Endothelial cell (in vitro differentiated cells): ENCODE measurements at places on chromosomes 12 and 14. TPM values are rescaled to one million over a fixed set of nuclear protein-coding genes. Genes with fewer than 3 reads are reported as not detected.

CCDC177 gene
- total RNA-seq, result not detected

DNA sequence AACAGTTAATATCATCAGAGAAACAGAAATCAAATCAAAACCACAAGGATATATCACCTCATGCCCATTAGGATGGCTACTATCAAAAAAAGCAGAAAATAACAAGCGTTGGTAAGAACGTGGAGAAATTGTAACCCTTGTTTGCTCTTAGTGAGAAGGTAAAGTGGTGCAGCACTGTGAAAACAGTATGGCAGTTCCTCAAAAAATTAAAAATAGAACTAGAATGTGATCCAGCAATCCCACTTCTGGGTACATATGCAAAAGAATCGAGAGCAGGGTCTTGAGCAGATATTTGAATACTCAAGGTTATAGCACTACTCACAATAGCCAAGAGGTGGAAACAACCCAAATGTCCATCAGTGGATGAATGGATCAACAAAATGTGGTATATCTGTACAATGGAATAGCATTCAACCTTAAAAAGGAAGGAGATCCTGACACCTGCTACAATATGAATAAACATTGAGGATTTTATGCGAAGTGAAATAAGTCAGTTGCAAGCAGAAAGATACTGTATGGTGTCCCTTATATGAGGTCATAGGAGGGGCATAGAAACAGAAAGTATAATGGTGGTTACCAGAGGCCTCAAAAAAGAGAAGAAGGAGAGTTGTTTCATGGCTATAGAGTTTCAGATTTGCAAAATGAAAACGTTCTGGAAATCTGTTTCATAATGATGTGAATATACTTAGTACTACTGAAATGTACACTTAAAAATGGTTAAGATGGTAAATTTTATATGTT, 131.0 kb upstream of the EEA1 start:
- DNase-seq, result no peak

DNA sequence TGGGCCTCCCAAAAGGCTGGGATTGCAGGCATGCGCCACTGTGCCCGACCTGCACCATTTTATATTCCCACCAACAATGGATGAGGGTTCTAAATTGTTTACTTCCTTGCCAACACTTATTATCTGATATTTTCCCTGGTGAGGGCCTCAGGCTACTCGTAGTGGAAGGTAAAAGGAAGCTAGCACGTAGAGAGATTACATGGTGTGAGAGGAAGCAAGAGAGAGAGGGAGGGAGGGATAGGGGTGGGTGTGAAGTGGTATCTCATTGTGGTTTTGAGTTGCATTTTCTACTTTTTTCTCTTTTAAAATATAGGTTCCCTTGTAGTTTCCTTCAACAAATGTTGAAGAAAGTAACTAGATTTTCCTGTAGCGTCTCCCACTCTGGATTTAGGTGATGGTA, 30.9 kb downstream of the MYO1H start:
- no peak for DNase-seq

SDSL gene
- 1.3 TPM for total RNA-seq

NRIP2 gene
- 0.13 TPM for total RNA-seq

DNA sequence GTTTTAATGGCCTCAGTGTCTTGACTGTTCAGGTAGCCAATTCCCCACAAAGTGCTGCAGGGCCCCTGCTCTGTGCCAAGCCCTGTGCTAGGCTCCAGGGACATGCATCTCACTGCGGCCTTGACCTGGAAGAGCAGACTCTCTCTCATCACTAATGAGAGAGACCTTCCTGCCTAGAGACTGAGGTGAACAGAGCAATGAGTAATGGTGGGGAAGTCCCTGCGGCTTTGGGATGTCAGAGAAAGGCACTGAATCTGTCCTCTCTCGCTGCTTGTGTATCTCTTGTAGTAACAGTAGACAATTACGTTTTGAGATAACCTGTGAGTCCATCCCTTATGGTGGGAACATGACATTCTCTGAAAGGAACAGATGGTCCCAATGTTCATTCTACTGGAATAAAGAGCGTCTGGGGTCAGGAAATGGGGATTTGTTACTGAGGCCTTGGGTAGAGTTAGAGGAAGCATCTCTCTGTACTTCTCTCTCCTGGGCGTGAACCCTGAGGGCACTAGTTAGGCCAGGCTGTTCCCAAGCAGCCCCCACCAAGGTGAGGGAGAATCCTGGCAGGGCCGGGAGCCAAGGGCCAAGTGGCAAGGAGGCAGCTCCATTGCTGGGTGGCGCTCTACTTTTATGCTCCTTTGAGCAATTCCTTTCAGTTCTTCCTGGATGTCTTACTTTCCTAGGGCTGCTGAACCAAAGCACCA, 13.5 kb downstream of the NFATC4 start:
- no peak for DNase-seq

- DNase-seq, result no peak
Measured at GRCh38 chr14:96826818-96827217, 29.6 kb downstream of the VRK1 start.

GRCh38 chr12:118689793-118690192, 291.5 kb upstream of the SRRM4 start:
- no peak for DNase-seq

IFT81 gene
- total RNA-seq, result 18.7 TPM

NINJ2 gene
- total RNA-seq, result 2.3 TPM

GRCh38 chr14:36683083-36683724, 21.5 kb downstream of the PAX9 start:
- no peak for DNase-seq

NR4A1 gene
- 1.0 TPM for total RNA-seq

DNA sequence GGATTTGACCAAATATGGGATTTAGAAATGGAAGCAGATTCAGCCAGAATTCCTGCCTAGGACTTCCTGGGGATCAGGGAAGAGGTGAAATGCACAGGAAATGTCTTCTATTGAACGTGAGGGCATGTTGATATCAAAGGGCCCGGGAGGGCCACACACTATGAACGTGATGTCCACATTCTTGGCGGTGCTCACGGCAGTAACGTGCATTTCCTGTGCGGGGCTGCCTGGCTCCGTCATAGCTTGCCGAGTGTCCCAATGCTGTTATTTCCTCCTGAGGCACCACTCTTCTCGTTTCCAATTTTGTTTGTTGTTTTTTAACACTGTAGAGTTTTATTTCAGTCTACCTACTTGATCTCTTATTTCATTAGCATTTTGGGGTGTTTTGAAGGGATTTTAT, 67.3 kb downstream of the ZNF664 start:
- DNase-seq, result no peak

- no peak for DNase-seq
Measured at GRCh38 chr12:106122004-106122403, 16.8 kb downstream of the NUAK1 start.

DNA sequence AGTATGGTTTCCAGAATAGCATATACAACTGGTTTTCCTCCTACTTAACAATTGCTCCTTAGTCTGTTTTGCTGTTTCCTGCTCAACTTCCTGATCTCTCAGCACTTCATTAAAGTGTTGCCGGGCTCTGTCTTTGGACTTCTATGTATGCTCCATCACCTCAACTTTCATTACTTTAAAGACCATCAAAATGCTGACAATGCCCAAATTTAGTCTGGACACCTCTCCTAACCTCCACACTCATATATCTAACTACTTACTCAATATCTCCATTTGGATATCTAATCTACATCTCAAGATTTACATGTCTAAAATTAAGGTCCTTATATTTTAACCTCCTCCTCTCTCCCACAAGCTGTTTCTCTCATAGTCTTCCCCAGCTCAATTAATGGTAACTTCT, 54.4 kb upstream of the LGR5 start:
- no peak for DNase-seq

GRCh38 chr12:105482951-105483350, 152.5 kb downstream of the C12orf75 start:
- DNase-seq, result no peak

TMEM229B gene
- 0.08 TPM for total RNA-seq

DNA sequence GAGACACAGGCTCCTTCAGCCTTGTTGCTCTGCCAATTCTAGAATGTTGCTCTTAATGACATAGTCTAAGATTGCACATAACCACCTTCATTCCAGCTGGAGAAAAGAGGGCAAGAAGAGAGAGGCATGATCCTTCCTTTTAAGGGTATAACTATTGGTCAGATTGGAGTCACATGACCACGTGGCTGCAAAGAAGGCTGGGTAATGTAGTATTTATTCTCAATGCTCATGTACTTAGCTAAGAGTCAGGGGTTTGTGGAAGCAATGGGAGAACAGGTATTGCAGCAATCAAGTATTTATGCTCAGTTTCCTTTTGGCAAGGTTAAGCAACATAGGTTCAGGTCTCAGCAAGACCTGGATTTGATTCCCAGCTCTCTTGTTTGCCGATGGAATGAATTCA, 298.8 kb upstream of the TBX3 start:
- DNase-seq, result no peak

CYP46A1 gene
- 5.2 TPM for total RNA-seq

DNA sequence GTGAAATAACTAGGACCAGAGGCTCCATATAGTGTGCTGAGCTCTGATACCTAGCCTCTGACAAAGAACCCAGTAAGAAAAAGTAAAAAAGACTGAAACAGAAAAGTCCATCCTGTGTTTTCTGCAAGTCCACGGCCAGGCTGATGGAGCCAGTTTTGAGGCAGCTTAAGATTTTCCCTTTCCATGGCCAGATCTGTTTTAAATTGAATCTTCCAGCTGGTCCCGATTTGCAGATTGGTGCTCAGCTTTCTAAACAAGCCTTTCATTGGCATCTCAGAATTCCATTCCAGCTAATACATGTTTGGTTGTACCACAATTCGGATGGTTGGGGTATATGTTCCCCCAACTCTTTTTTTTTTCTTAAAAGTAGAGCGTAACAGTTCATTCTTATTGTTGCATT, 152.0 kb downstream of the DACT1 start:
- no peak for DNase-seq

GRCh38 chr14:89911010-89911919, 43.3 kb downstream of the EFCAB11 start:
- DNase-seq, result no peak

GRCh38 chr12:95759718-95760117, 30.8 kb downstream of the NTN4 start:
- DNase-seq, result no peak

GRCh38 chr12:122834921-122835749, at the start of gene HIP1R:
TSS of gene HIP1R (plus strand) at chr12:122835457. CDS start at chr12:122835551, 94 bp downstream.
- DNase-seq, result peak; percentile 63

GRCh38 chr14:60309867-60310552, 61.0 kb downstream of the PPM1A start:
- no peak for DNase-seq

FAM186B gene
- 1.9 TPM for total RNA-seq

GRCh38 chr14:96177766-96178375, 26.8 kb upstream of the BDKRB2 start:
- no peak for DNase-seq

VCPKMT gene
- 8.1 TPM for total RNA-seq

TMEM63C gene
- 6.6 TPM for total RNA-seq

DNA sequence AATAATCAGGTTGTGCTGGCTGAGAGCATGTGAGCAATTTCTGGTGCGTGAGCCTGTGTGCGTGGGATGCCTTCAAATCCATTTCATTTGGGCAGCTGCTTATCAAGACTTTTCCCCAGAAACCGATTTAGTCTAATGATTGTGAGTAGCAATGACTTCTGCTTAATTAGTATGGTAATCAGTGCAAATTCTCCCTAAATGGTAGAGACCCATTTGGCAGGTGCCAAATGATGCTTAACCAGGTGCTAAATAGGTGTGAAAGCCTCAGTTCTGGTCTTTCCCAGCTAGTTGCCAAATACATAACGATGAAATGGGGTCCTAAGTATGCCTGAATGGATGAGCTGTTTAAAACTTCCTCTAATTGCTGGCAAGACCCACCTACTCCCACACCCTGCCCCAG, 248.4 kb upstream of the CCDC196 start:
- no peak for DNase-seq

DNA sequence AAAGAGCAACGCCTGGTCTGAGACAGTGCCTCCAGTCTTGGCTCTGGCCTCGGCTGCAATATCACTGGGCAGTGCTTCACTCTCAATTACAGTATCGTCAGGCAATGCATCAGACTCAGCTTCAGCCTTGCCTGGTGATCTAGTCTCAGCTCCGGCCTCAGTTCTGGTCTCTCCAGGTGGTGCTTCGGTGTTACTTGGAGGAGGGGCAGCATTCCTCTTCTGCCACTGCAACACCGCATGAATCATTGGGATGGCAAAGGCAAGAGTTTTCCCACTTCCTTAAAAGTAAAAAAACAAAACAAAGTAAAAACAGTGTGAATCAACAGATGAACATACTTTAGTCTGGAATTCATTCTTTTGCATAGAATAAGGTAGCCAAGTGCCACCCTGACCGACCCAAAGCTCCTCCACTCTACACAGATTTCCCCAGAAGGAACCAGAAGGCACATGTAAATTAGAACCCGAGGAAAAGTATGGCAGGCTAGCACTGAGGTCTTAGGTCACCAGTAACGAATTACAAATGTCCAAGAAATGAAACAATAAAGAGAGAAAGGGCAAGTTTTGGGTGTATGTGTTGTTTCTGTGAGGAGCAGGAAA, 18.6 kb downstream of the DDX24 start:
- DNase-seq, result no peak

DNA sequence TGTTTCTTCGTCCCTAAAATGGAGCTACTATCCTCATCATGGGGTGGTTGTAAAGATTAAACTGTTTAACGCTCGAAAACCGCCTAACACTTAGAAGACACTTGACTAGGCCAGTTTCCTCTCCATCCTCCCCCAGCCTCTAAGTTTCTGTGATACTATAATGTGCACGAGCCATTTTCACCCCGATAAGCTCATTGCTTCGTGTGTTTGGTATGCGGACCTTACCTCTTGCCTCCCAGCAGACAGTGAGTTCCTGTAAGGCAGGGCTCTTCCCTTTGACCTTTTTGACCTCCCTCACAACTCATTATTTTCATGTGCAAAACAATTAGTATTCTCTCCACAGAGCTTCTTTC, 499 bp upstream of the GXYLT1 start:
- no peak for DNase-seq

DNA sequence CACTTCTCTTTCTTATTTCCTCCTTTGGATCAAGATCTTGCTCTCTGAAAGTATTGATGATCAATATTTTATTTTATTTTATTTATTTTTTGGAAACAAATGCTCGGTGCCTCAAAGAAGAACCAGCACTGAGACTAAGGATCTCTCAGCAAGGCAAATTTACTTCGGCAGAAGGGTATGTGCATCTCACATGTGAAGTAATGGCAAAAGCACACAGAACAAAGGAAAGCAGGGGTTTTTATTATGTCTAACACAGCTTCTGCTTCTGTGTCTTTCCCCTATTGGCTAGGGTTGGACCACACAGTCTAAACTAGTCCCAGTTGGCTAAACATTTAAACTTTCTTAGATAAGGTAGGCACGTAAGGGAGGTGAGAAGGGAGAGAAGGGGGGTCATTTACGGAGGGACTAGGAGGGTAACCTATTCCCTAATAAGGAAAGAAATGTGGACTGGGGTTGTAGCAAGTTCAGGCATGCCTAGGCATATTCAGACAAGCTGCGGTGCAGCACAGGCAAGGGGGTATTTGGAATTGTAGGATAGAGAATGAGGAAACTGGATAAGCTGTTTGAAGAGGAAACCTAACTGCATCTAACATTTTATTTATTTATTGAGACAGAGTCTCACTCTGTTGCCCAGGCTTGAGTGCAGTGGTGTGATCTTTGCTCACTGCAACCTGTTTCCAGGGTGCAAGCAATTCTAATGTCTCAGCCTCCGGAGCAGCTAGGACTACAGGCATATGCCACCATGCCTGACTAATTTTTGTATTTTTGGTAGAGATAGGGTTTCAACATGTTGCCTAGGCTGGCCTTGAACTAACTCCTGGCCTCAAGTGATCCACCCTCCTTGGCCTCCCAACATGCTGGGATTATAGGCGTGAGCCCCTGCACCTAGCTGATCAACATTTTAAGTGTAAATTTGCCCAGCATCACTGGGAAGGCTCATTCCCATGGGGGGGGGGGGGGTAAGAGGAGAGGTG, 90.0 kb upstream of the EIF5 start:
- DNase-seq, result no peak

TOMM20L gene
- not detected for total RNA-seq

GRCh38 chr12:112852127-112852526, 54.6 kb upstream of the OAS1 start:
- no peak for DNase-seq
